ENCODE measurements at places on chromosomes 6 and 20.

GRCh38 chr6:31476515-31477139, 21.3 kb upstream of the MICB start:
- no peak for DNase-seq

- no peak for DNase-seq
These were observed 7.9 kb downstream of the IGF2R start for GRCh38 chr6:159976686-159977254.

DNA sequence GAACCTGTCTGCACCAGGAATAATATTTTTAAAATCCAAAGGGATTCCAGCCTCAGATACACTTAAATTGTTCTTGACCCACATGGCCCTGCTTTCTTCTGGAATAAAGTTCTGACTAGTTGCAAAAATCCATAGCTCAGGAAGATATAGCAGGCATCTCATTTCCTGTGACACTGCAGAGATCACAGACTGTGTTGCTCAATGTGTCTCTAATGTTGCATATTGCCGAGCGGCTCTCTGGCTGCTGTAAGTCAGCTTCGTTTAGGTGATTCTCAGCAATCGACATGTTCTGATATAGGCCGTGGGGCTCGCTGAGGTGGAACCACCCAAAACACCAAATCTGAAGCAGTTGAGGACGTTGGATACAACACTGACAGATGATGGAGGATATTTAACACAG, 498.3 kb upstream of the AGPAT4 start:
- DNase-seq, result no peak

DNA sequence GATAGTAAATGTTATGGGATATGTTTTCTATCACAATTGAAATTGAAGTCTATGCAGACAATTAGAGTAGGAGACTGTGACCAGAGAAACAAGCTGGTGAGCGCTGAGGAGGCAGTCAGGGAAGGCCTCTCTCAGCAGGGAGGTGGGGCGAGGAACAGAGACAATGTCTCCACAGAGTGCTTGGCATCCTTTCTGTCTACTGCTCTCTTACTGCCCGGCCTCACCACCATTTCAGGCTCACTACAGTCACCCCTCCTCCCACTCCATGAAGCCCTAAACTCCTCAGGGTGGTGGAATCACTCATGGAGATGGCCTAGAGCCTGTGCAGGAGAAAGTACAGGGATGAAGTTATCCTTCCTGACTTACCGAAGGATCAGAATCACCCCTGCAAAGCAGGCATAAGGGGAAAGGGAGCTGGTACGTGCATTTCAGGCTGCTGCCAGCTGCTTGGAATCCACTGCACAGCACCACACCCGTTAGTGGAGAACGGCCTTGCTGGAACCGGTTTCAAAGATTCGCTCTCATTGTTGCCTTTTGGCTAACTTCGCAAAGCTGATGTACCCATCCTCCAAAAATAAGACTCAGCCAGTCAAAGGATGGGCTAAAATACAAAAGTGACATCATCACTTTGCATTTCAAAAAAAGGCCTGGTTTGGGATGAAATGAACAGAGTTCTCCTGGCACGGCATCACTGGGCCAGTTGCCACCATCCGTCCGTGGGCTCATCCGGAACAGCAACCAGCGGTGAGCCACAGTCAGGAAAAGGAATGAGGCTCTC, 67.3 kb downstream of the SLC22A23 start:
- peak; percentile 70 for DNase-seq

DNA sequence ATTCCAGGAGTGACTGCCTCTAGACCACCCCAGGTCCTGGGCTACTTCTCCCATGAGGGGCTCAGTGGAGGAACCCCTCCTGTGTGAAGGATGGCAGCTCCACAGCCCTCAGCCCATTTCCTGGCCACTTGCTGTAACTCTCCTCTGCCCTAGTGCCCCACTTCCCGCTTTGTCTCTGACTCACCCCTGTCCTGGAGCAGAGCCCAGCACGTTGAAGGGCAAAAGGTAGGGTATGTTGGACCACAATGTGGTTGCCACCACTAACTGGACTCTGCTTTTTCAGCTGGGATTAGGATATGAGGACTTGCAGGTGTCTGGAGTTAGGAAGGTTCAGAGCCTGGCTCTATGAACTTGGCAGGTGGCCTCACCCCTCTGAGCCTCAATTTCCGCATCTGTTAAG, 2.4 kb downstream of the MYBL2 start:
- no peak for DNase-seq

DNA sequence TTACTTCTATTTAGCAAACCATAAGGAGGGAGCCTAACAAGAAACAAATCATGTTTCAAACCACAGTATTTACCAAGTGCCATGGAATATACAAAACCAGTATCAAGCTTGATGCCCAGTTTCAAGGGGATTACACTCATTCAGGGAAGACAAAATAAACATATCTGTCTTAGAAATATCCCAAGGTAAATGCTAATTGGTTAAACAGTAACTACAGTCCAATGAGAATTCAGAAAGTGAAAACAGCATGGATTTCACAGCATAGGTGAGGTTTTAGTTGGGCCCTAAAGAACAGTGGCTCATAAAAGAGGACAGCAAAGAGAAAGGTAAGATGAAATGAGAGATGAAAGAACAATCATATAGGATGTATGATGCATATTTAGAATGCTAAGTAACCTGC, 110.3 kb downstream of the CHD6 start:
- no peak for DNase-seq

- no peak for DNase-seq
These were observed 138.5 kb upstream of the BEND6 start for GRCh38 chr6:56816370-56816769.

DNA sequence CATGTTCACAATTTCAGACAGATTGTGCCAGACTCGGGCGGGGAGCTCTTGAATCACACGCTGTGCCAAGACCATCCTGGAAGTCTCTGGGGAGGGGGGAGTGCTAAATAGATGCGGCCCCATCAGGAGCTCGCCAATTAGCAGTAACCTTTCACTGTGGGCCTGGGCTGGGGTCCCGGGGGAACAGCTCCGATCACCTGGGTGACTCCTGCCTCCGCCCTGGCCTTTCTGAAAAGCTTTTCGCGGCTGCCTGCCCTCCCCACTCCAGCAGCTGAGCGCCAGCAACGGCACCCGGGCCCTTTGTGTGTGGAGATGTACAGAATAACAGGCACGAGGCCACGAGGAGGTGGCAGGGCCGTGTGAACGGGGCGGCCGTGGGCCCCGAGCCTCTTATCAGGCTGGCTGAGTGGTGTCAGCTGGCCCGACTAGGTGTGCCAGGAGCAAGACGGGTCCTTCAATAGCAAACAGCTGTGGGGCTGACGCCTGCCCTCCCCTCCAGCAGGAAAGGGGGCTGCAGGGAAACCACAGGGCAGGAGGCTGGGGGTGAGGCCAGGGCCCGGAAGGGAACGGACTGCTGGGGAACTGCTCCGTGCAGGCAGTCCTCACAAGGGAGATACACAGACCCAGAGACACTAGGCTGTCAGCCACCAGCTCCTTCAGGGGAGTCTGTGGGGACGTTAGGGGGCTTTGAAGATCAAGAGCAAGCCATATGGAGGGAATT, 56.8 kb downstream of the NOL4L start:
- DNase-seq, result no peak

DNA sequence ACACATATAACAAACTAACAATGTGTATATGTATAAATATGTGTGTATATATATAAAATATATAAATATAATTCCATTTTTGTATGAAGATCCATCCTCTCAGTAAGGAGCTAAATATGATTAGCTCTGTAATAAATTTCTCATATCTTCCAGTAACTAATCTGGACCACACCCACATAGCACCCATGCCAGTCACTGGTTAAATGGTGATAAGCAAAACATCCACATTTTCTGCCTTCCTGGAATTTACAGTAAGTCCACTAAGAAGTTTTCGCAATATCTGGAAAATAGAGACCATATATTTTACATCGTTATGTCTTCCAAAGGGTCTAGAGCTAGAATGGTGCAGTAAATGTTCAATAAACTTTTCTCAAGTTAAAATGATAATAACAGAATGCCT, 151.5 kb upstream of the STMND1 start:
- DNase-seq, result no peak

- no peak for DNase-seq
These were observed 1422.8 kb upstream of the EYS start for GRCh38 chr6:67129780-67130179.

- no peak for DNase-seq
These were observed 969.1 kb upstream of the DEFB115 start for GRCh38 chr20:30288346-30288745.

- no peak for DNase-seq
These were observed 71.6 kb upstream of the PAX1 start for GRCh38 chr20:21633829-21634228.

DNA sequence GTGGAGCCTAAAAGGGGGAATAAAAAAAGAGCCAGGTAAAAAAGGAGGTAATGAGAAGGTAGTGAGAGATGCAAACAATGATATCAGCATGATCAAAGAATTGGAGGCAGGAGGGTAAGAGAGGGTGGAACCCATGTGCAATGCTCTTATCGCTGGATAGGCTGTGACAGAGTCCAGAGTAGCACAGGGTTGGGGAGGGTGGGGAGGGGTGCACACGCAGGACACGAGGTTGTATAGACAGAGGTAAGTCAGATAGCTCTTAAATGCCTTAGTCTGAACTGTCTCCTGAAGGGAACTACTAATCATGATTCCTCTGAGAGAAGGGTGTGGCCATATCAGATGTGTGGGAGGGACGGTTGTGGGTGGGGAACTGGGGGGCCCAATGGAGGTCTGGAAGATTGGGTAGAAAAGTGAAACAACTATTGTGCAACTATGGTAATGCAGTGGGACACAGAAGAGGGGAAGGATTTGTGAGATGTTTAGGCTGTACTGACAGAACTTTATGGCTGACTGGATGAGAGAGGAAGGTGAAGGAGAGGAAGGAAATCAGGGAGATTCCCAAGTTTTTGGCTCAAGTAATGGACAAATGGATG, 354.8 kb downstream of the BTBD9 start:
- no peak for DNase-seq

- no peak for DNase-seq
These were observed 1.5 kb upstream of the COL9A3 start for GRCh38 chr20:62815066-62815991.

DNA sequence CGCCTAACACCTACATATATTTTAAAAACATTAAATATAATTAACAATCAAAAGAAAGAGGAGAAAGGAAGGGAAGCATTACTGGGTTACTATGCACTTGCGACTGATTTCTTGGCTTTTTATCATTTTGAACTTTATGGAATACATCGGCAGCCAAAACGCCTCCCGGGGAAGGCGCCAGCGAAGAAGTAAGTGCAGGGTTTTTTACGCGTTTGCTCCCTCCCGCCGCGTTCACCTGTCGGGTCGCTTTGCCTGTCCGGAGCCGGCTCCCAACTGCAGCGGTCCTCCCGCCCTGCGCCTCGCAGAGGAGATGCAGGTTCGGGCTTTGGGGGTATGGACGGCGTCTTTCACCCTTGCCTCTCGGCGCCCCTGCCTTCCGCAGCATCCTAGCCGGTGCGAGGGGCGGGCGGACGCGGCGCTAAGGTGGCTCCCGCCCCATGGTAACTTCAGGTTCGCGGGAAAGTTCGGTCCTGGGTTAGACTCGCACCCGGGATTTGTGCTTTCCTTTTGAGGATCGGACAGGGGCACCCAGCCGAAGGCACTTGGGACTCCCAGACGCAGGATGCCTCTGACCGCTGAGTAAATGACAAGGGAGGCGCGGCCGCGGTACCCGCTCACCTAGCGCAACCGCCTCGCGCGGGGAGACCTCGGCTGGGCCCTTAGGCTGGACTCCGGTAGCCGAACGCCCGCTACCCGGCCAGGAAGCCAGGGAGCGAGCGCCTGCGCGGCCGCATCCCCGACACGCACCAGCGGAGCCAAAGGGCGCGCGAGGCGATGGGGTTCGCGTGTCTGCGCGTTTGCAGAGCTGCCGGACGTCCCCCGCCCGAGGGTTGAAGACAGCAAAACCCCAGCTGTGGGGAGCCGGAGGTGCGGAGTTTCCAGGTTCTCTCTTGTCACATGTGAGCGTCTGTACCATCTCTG, 891 bp downstream of the RSPO3 start:
- DNase-seq, result no peak

DNA sequence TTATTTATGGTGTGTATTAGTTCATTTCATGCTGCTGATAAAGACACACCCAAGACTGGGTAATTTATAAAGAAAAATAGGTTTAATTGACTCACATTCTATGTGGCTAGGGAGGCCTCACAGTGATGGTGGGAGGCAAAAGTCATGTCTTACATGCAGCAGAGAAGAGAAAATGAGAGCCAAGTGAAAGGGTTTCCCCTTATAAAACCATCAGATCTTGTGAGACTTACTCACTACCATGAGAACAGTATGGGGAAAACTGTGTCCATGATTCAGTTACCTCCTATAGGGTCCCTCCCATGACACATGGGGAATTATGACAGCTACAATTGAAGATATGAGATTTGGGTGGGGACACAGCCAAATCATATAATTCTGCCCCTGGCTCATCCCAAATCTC, 150.0 kb upstream of the AHI1 start:
- no peak for DNase-seq

GRCh38 chr20:24994470-24995368, 2.2 kb upstream of the APMAP start:
- DNase-seq, result peak; percentile 89

- no peak for DNase-seq
These were observed 50.3 kb downstream of the DEK start for GRCh38 chr6:18214003-18214402.

Measured in midbrain (tissue), 1 donor.